Esophagus muscularis mucosa (tissue), 4 donors: ENCODE measurements at places on chromosomes 1 and 21.

- no peak for DNase-seq
Observed at GRCh38 chr1:160993544-160994193, 27.3 kb downstream of the F11R start.

GRCh38 chr1:187862506-187862905 is 1033.8 kb downstream of the PLA2G4A start:
- DNase-seq, result no peak

DNA sequence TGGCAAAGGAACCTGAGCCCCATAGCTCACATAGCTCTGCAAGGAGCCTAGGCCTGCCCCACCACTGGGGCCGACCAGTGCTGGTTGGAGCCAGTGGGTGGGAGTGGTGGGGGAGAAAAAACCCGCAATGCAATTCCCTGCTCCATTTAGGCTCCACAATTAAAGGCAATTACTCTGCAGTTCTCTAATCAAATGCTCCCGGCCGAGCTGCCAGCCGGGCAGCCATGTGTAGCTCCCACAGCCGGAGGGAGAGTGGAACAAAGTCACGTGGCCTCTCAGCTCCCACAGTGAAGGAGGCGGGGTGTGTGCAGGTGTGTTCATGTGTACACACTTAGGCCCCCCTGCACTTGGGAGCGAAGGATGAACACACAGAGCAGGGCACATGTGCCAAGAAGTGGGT is 81.6 kb downstream of the KIRREL1 start:
- no peak for DNase-seq

DNA sequence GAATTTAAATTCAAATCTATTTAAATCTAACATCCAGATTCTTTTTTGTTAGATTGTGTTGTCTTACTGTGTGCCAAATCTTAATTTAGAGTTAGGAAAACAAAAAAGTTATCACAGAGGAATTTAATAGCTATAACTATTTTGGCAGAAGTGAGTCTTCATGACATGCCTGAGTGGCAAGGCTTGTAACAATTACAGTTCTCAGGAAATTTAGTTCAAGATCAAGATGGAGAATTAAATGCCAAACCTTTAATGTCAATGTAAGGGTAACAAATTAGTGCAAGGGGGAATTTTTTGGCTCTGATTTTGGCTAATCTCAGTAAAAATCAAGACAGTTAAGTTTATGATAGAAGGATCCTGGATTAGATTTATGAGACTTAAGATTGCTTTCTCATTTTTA is 58.4 kb downstream of the GDAP2 start:
- DNase-seq, result no peak

- DNase-seq, result no peak
Observed at GRCh38 chr21:42125571-42126544, 54.7 kb downstream of the UMODL1 start.

DNA sequence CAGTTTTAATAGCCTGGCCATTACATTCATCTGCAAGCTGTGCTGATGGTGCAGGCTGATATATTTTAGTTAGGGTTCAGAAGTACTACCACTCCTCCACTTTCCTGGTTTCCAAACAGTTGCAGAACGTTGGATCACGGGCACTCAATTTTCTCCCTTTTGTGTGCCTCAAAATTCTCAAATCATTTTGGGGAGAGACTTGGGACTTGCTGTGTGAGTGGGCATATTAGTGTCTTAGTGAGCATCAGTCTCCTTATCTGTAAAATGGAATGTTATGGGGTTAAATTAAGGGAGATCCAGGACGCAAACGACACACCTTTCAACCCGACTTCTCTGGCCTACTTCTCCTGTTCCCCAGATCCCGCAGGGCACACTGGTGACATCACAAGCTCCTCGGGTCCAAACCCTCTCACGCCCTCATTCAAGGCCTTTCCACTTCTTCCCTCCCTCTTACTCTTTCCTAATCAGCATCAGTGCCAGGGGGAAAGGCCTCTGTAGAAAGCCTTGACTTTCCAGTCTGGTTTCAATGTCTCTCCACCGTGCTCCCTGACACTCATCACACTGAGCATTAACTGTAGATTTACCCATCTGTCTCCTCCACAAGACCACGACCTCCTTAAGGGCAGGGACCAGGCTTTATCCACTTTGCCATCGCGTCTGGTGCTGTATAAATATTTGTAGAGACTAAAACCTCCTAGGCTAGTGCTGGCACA is 1.2 kb downstream of the PIGP start:
- no peak for DNase-seq

- DNase-seq, result no peak
Observed at GRCh38 chr1:103517380-103518047, 8.0 kb upstream of the RNPC3 start.

- no peak for DNase-seq
Observed at GRCh38 chr1:99886841-99887240, 36.7 kb downstream of the AGL start.

DNA sequence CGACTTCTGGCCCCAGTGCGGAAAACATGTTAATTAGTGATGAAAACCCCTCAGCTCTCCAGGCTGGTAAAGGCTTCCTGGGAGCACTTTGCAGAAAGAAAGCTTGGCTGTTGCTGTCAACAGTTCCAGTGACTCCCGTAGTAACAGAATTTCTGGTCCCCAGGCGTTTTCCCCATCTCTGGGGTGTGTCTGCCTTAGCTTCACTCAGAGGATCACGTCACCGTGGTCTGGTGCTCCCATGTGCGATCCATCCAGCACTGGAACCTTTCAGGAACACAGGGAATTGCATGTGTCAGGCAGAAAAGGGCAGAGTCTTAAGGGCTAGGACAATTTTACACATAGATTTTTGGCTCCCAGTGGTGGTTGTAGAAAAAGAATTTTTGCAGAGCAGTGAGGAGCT is 470.4 kb upstream of the USP24 start:
- DNase-seq, result no peak

GRCh38 chr1:206808615-206809014 is 36.3 kb upstream of the IL10 start:
- no peak for DNase-seq

GRCh38 chr1:30452170-30452569 is 271.2 kb downstream of the MATN1 start:
- no peak for DNase-seq

- DNase-seq, result no peak
Observed at GRCh38 chr1:157994704-157995582, 1.5 kb downstream of the KIRREL1 start.

- DNase-seq, result no peak
Observed at GRCh38 chr1:18047122-18047521, 60.5 kb upstream of the IGSF21 start.

- no peak for DNase-seq
Observed at GRCh38 chr1:26283279-26283853, 3.5 kb downstream of the SH3BGRL3 start.

DNA sequence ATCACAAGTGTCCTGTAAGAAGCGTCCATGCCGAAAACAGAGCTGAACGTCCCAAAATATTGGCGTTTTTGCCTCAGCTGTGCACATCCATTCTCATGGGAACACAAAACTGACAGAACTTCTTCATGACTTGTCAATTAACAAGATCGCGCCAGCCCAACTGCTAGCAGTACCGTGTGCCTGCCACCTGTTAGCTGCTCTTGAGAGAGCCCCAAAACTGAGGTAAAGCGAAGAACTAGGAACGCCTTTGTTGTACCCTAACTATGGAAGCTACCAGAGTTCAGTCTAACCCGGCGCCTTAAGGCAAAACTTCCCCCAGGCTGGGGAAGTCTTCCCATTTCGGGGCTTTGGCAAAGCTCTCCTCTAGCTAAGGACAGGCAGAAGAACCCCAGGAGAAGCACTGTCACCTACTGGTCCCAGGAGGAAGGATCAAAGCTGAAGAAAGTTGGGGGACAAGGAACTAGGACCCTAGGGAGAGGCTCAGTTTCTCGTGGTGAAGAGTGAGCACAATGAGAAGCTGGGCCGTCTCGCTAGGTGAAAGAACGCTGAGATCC is 719 bp downstream of the EYA3 start:
- no peak for DNase-seq

DNA sequence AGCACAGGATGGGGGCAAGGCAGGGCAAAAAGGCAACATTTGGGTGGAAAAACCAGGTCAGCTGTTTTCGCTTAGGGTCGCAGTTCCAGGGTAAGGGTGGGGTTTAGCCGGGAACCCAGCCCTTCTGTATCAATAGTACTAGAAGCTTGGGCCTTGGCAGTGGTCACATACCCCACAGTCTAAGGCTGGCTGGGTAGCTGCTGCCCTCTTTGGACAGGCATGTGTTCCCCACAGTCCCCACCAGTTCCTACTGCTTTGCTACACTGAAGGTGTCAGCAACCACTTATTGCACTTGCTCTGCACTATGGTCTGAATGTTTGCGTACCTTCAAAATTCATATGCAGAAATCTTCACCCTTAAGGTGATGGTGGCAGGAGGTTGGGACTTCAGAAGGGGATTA is 349.8 kb downstream of the LTN1 start:
- no peak for DNase-seq

DNA sequence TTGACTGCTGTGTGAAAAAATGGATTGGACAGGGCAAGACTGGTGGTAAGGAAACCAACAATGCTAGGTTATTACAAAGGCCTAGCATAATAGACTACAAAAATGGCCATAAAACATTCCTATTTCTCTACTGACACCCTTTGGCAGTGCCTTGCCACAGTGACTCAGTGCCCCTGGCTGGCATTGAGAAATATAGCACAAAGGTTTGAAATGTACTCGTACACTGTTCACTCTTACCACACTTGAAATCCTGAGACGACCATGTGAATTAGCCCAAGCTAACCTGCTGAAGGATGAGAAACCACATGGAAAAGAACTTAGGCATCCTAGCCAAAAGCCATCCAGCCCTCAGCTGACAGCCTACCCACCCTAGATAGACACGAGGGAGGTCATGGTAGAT is 149.8 kb upstream of the PALMD start:
- DNase-seq, result no peak

DNA sequence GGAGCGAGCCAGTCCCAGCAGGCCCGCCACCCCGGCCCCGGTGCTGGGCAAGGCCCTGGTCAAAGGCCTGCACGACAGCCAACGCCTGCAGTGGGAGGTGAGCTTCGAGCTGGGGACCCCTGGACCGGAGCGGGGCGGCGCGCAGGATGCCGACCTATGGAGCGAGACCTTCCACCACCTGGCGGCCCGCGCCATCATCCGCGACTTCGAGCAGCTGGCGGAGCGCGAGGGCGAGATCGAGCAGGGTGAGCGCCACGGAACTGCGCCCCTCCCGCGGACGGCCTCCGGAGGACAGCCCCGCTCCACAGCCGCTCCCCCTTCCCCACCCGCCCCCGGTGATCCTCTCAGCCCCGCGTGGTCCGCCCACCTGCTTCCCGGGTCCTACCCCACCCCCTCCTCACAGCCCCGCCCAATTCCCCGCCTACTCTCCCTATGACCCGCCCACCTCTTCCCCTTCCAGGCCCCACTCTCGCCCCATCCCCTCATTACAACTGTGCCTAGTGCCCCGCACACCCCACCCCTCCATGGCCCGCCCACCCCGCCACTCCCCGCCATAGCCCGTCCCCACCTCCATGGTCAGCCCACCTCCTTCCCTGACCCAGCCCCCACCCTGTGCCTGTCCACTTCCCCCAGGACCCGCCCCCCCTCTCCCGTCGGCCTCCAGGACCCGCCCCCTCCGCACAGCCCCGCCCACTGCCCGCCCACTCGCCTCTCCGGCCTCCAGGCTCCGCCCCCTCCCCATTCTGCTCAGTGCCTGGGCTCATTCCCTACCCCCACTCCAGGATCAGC is 52.7 kb downstream of the VWA5B1 start:
- DNase-seq, result no peak

DNA sequence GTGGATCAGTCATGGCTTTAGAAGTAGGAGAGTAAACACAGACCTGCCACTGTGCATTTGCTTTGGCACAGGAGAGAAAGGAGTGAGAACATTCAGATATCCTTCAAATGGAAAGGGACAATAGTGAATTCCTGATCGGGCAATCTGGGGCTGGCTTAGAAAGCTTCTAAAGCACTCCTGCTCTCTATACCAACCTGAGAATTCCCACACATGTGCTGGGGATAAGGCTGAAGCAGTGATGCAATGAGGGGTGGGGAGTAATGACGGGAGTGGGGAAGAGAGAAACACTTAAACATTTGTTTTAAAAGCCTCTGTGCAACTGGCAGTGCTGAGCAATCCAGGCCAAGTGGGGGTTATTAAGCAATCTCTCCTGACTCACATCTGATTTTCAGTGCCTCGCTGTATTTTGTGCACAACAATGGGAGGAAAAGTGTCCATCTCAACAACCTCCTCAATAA is 108.8 kb downstream of the KIAA0319L start:
- DNase-seq, result no peak

GRCh38 chr1:70628973-70629372 is 217.9 kb downstream of the CTH start:
- no peak for DNase-seq

- no peak for DNase-seq
Observed at GRCh38 chr1:211296396-211296795, 30.2 kb upstream of the TRAF5 start.

DNA sequence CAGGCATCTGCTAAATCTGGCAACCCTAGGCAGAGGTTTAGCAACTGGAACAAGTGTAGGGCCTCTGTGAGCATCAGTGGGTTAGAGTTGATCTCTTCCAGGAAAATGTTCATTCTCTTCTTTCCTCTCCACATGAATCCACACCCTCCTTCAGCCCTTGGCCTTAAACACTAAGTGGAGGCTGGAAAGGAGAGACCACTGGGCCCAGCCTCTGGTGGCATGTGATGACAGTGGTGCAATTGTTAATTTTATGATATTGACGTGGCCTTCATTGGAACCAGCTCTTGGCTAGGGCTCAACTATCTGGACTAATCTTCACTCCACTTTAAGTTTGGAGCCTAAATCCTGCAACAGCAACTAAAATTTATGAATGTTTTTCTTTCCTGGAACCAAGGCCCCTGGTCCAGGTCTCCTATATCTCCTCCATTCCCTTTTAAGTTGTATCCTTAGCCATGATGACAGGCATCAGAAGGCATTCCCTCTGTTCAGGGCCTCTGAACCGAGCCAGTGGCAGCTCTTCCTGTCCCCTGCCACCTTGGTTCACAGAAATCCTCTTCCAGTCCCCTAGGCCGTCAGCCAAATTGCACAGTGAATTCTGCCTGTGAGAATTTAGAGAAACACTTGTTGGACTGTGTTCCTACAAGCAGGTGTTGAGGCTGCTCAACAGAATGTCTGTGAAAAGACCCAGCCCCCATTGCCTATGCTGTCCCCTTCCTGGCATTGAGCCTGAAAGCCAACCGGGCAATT is 132.2 kb downstream of the PSMG1 start:
- DNase-seq, result no peak

GRCh38 chr1:207084232-207084631 is 4.4 kb upstream of the C4BPB start:
- no peak for DNase-seq

DNA sequence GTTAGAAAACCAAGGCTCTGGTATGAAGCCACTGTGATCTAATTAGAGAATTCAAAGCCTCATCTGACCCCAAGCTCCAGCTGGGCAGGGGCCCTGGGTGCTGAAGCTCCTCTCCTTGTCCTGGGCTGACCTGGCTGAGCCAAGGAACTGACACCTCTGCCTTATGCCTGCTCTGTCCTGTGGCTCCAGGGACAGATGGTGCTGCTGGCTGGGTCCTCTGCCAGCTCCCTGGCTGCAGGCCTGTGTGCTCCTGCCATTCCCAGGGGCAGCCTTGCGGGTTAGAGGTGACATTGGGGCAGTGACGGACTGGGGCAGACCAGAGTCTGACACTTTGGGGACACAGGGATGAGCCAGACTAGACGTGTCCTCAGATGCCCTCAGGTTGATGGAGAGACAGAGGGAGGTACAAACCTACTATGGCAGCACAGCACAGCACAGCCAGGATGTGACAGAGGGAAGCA is 11.8 kb downstream of the ACOT11 start:
- no peak for DNase-seq
